ENCODE measurements at places on chromosomes 4 and X.

DNA sequence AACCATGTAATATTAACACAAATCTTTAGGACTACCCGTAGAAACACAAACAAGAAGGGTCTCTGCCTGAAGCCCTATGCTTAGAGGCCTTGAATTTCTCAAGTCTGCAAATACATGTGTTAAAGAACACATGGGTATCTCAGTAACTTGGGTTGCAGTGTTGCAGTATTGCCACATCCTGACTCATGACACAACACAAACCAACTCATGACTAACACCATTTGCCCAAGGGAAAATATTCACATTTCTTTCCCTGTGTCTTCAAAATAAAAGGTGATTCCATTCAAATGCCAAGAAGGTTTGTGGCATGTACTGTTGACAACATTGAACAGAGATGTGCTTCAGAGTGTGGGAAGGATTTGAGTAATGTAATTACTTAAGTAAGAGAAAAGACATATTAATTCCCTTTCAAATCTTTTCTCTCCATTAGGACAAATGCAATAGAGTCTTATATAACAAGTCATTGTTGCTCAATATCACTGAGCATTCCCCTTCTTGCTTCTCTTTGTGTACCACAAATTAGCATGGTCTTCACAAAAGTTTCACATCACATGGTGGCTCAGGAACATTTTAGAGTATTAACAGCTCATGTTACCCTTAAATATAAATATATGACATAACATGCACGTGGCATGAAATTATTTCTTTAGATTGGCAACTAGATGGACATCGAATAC, 487.1 kb downstream of the STPG2 start:
- no peak for DNase-seq

DNA sequence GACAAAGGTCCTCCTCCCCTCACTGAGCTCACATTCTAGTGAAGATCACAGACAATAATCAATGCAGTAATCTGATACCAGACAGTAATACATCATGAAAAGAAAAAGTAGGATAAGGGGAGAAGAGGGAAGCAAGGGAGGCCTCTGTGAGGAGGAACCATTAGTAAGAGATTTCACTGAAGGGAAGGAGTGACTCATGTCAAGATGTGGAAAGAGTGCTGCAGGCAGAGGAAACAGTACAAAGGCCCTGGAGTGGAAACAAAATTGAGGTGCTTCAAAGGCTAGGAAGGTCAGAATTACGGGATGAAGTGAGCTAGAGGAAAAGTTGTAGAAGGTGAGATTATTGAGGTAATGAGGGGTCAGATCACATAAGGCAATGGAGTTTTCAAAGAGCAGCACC, 38.1 kb downstream of the LAMTOR3 start:
- DNase-seq, result peak; percentile 5

- DNase-seq, result no peak
These were observed 38.7 kb downstream of the SLC4A4 start for GRCh38 chr4:71377561-71377960.

DNA sequence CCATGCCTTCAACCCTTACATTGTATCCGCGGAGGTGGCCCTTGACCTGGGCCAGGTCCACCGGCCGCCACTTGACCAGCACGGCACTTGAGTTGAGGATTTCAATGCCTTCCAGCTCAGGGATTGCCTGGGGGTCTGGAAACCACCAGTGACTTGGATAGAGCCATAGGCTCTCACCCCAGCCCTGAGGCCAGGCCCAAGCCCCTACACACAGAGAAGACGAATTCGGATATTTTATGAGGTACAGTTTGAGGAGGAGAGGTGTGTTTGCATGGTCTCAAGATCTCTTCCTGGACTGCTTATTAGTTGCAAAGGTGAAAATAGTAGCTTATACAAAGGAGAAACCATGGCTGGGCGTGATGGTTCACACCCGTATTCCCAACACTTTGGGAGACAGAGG, 20.3 kb downstream of the L1CAM start:
- DNase-seq, result no peak

GRCh38 chr4:108172753-108173598, 4.2 kb upstream of the LEF1 start:
- DNase-seq, result peak; percentile 66

GRCh38 chr4:77446601-77447000, 159.0 kb upstream of the CXCL13 start:
- DNase-seq, result no peak

DNA sequence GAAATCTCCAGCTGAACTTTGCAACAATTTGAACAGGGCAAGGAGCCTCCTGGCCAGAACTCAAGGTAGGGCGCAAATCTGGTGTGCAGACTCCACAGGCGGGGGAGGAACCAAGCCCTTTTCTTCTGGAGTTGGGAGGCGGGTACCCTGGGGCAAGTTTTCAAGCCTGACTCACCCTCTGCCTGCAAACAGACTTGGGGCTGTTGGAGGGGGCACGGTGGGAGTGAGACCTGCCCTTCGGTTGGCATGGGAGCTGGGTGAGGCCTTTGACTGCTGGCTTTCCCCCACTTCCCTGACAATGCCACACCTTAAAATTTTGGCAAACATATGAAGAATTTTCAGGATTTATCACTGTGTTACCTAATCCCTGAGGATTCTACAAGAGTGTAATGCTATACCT, 709.8 kb upstream of the DIAPH2 start:
- no peak for DNase-seq

DNA sequence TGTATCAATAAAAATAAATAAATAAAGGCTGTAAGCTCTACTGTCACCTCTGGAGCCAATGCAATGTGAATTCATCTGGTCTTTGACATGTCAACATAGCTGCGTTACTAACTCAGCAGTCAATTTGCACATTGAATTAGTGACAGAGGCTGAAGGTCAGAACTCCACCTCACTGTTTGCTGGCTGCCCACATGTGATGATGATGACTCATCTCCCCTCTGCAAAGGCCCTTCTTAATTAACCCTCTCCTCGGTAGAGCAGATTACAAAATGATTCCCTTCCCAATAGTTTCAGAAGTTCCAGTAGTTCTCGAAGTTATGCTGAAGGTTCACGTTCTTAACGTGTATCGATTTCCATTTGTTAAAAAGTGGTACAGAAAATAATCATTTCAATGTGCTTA, 1626.0 kb upstream of the TENM3 start:
- DNase-seq, result no peak

GRCh38 chrX:154597221-154597620, 12.3 kb downstream of the CTAG1A start:
- no peak for DNase-seq

GRCh38 chr4:113872426-113873260, 106.8 kb downstream of the ARSJ start:
- no peak for DNase-seq

GRCh38 chr4:109214622-109215301, 87.7 kb downstream of the COL25A1 start:
- DNase-seq, result no peak

DNA sequence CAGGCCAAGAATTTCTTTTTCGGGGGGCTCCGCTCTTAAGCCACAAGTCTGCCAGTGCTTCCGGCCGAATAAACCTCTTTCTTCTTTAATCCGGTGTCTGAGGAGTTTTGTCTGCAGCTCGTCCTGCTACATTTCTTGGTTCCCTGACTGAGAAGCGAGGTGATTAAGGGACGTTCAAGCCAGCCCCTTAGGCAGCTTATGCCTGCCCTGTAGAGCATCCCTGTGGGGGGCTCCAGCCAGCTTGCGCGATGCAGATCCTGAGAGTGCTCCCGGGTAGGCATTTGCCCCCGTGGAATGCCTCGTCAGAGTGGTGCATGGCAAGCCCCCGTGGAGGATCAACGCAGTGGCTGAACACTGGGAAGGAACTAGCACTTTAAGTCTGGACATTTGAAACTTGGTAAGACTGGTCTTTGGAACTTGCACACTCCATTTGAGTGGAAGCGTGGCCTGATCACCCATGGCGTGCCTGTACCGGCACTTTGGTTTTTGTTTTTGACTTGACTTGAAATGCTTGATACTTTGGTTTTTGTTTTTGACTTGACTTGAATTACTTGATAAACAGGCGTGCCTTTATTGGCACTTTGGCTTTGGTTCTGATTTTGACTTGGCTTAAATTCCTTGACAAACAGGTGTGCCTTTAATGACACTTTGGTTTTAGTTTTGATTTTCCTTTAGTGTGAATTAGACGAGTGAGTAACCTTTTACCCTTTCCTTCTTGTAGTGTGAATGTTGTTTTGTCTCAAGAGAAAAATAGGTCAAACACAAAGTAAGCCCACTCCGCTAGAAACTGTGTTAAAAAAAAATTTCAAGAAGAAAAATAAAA, 6.1 kb downstream of the ACOX3 start:
- no peak for DNase-seq

DNA sequence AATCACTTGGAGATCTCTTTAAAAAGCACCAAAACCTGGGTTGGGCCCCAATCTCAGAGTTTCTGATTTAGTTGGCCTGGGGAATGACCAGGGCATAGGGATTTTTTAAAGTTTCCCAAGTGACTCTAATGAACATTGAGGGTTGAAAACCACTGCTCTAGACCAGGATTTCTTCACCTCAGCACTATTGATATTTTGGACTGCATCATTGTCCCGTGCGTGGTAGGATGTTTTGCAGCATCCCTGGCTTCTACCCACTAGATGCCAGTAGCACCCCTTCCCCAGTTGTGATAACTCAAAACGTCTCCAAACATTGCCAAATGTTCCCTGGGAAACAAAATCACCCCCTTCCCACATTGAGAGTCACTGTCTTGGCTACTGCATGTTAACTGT, 61.8 kb downstream of the ATXN3L start:
- no peak for DNase-seq

- DNase-seq, result peak; percentile 87
These were observed at the start of gene AREG for GRCh38 chr4:74444891-74445642. TSS of gene AREG (plus strand) at chr4:74445136. CDS start at chr4:74445346, 210 bp downstream.

DNA sequence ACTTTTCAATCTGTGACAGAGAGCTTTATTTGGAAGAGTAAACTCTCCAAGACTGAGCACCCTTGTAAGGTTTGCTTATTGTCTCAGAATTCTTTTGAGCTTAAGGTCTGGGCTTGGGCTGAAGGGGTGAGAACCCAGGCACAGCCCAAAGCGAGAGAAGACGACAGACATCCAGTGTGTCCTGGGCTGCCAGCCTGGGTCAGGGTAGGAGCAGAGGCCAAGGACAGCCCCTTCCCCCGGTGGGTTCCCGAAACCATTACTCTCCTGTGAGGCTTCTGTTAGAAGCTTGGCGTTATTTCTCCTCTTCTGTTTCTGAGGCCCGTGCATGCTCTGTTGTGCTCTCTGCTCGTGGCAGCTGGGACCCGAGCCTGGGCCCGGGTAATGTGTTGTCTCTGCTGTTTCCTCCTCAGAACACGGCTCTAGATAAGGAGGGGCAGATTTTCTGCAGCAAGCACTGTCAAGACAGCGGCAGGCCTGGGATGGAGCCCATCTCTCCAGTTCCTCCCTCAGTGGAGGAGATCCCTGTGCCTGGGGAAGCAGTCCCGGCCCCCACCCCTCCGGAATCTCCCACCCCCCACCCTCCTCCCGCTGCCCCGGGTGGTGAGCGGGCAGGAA, 177.5 kb downstream of the DCLK2 start:
- no peak for DNase-seq

DNA sequence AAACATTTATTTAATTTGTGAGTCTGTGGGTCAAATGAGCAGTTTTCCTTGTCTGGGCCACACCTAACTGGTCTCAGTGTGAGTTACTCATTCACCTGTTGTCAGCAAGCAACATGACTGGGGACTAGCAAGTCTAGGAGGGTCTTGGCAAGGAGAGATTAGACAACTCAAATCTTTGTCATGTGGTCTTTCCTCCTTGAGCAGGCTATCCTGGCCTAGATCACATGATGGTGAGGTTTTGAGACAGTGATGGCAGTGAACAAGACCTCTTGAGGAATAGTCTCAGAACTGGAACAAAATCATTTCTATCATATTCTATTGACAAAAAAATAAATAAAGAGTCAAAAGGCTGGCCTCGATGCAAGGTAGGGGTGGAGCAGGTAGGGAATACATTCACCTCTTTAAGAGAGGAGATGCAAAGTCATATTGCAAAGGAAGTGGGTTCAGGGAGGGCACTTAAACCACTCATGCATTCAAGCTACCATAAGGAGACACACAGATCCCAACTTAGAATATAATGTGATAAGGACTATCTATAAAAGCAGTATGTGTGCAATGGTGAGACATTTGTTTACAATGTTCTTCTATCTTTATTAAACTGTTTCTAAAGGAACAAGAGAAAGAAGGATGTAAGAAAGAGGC, 135.7 kb downstream of the ZNF330 start:
- DNase-seq, result no peak

DNA sequence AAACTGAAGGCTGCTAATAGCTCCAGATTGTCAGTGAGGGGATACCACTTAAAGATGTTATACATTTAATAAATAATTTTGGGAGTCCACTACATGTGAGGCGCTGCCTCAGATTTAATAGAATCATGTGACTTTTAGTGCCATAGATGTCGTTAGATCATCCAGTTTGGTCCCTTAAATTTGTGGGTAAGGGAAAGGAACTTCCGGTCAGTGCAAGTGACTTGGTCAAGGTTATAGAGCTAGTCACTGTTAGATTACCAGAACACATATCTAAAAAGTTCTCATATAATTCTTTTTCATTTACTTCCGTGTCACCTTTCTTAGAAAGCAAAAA, 529 bp upstream of the UBA6 start:
- DNase-seq, result no peak

GRCh38 chrX:623599-624315, 6.8 kb upstream of the SHOX start:
- no peak for DNase-seq

GRCh38 chrX:2340991-2341390, 159.8 kb downstream of the DHRSX start:
- no peak for DNase-seq

- no peak for DNase-seq
These were observed 534.5 kb downstream of the GLUD2 start for GRCh38 chrX:121581885-121582284.

GRCh38 chr4:66927937-66928336, 617.4 kb downstream of the CENPC start:
- DNase-seq, result no peak

DNA sequence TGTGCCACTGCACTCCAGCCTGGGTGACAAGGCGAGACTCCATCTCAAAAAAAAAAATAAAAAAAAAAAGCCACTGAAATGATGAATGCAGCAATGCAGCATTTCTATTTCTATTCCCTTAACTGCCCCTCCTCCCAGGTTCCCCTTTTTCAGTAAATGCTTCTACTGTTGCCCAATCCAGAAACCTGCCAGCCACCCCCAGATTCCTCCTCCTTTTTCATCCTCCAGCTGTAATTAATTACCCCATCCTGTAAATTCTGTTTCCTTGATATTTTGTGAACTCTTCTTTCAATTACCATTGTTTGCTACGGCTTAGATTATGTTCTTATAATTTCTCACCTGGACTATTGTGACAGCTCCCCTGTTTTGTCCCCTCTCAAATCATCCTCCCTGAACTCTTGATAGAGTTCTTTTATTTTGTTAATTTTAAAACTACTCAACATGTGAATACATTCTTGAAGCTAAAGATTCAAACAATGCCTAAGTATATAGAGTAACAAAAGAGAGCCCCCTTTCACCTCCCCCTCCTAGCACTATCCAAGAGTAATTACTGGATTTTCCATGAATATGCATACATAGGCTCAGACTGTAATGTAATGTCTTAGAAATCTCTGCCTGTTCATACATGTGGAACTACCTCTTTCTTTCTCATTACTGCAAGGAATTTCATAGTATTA, 140.6 kb upstream of the GPC4 start:
- DNase-seq, result no peak

GRCh38 chrX:20204351-20204750, 62.4 kb downstream of the RPS6KA3 start:
- no peak for DNase-seq
